ENCODE measurements at places on chromosomes 6 and 20.

- DNase-seq = no peak
These were observed 171.1 kb downstream of the ADAT2 start for GRCh38 chr6:143279385-143279784.

DNA sequence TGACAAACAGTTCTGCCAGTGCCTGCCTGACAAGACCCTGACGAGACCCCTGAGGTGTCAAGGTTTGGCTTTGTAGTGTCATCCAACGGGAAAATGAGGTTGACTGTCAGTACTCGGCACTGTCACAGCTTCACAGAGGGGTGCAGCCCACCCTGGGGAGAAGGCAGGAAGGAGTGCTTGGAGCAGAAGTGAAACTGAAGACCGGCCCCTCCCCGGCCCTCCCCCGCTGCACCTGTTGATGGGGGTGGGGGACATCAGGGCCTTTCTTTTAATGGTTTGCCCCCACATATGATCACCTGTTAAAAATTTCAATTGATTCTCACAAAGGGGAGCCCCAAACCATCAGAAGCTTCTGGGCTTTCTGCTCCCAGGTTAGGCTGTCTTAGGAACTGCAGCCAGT lies 6.8 kb downstream of the PMEPA1 start:
- DNase-seq = no peak

DNA sequence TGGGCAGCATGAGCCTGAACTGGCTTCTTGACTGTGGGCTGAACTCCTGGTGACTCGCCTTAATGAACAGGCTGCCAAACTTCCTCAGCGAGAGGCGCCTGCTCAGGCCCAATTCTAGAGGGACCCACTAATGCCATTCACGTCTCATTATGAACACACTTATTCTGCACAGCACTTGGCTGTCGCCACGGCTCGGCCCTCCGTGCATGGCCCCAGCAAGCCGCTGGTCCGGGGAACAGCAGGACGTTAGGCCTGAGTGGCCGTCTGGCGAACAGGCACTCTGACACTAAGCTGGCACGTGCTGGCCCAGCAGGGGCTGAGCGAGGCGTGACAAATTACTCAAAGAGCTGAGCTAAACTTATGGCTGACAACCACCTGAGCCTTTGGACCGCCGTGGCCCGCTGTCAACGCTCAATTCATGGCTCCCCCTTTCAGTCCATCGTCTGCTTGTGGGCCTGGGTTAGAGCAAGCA lies 45.9 kb downstream of the INSM1 start:
- no peak for DNase-seq

DNA sequence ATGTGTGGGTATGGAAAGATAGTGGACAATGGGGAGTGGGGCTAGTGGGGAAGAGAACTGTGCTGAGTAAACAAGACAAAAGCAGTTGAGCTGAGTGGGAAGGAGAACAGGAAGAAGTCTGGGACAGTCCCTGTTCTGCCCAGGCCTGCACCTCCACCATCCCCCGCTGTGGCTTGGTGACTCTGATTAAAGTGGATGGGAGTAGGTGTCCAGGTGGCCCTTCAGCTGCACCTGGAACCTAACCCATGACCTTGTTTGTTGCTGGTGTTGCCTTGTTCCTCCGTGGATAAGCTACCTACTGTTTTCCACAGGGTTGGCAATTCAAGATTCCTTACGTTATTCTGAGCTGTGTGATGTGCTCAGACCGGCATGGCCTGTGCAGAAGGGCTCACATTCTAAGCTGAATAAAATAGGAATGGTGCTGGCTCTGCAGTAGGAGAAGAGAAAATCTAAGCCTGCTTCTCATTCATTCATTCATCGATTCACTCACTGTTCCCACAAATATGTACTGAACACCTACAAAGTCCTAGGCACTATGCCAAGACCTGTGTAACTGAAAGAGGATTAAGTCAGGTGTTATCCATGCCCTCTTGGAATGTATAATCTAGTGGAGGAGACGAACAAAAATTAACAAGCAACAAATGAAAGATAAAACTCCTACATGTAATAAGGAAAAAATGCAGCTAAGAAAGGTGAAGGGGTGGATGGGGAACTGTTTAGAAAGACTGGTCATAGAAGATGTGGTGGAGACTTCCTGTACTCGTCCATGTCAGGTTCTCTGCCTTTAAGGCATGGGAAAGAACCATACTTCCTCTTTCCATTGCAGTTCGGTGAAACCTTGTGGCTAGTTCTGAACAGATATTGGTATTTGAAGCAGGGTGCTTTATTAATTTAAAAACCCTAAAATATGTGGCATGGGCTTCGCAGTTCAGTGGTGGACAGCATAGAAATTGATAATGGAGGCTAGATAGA lies 10.1 kb upstream of the CALHM6 start:
- DNase-seq = no peak

DNA sequence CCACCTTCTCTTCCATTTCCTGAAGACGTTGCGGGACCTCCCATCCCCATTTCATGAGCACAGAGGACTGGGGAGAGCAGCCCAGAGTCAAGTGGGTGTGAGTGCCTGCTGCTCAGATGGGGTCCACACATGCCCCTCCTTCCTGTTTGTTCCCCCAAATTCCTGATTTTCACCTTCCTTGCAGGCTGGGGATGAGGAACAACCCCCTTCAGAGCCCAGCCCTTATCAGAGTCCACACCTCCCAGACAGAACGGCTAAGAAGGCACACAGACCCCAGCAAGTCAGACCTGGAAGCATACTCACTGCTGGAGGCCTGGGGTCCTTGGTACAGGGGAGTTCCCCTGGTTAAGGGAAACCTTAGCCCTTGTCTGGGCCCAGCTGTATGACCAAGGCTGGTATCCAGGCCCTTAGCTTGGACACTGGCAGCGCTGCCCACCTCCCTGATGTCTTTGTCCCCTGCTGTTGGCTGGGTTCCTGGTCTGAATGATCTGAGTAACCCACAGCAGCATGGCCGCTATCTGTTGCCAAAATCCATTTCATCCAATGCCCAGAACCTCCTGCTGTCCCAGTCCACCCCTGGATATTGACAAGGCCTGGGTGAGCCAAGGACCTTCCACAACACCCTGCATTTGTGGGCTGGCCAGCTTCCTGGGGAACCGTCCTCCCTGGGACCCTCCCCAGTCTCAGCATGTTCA lies 230.9 kb downstream of the SYNDIG1 start:
- no peak for DNase-seq

GRCh38 chr6:17472653-17473183 lies 79.3 kb downstream of the CAP2 start:
- no peak for DNase-seq

DNA sequence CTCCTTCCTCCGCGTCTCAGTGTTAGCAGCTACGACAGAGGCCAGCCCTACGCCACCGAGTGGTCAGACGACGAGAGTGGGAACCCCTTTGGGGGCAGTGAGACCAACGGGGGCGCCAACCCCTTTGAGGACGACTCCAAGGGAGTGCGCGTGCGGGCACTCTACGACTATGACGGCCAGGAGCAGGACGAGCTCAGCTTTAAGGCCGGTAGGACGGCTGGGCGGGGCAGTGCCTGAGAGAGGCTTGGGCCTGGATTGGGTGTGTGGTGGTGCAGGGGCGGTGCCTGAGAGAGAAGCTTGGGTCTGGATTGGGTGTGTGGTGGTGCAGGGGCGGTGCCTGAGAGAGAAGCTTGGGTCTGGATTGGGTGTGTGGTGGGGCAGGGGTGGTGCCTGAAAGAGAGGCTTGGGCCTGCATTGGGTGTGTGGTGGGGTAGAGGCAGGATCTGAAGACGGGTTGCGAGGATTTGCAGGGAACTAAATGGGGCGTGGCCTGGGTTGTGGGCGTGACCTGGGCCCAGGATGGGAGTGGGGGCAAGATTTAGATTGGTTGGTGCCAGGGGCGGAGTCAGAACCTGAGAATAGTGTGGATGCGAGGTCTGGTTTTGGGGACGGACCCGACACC lies 24.4 kb downstream of the SPDEF start:
- no peak for DNase-seq

DNA sequence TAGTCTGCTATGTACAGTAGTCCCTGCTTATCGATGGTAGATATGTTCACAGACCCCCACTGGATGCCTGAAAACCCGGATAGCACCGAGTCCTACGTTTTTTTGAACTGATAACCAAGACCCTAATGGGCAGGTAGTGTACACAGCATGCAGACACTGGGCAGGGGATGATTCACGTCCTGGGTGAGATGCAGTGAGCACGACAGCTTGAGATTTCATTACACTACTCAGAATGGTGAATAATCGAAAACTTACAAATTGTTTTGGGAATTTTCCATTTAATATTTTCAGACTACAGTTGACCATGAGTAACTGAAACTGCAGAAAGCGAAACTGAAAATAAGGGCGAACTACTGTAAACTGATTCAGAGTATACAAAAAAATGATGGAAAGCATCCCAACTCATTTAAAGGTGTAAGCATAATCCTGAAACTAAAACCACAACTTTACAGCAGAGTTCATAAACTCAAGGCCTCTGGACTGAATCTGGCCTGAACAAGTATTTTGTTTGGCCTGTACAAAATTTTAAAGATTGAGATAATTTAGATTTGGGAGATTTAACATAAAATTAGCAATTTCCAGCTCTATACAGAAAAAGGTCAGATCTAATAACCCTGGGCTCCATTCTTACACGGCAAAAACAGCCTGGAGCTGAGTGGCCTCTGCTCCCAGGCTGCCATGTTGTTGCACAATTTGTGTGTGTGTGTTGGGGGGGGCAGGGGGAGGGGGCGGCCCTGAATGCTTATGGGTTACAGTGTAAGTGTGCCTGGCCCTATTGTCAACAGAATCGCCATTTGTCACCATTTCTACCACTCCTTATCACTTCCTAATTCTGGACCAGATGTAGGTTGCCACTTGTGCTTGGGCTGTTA lies 34.9 kb downstream of the RNF24 start:
- DNase-seq = peak; percentile 18

DNA sequence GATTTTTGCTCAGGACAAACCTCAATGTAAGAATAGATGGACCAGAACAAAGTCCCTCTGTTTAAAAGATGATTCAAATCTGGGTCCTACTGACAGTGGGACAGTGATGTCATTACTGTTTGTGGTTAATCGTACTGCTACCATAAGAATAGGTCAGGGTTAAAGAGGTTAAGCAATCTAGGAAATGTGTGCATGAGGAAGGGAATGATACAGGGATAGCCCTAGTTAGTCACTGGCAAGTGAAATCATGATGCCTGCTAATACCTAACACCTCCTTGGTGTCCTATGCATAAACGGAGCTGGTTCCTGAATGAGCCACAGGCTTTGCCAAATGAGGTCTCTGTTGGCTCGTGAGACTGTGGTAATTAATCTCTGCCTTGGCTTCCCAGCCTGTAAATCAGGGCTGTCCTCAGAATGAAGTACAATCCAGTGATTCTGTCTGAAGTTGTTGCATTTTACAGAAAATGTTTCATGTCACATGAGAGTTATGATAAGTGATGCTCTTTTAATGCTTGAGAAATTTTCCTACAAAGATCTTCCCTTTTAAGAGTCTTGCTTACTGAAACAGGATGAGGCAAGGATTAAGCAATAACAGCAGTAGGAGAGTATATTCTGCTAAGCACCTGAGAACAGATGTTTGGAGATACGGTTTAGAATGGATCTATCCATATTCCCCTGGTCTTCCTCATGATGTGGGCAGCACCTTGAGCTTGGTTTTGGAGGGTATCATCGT lies 3.8 kb downstream of the MEP1A start:
- peak; percentile 9 for DNase-seq

DNA sequence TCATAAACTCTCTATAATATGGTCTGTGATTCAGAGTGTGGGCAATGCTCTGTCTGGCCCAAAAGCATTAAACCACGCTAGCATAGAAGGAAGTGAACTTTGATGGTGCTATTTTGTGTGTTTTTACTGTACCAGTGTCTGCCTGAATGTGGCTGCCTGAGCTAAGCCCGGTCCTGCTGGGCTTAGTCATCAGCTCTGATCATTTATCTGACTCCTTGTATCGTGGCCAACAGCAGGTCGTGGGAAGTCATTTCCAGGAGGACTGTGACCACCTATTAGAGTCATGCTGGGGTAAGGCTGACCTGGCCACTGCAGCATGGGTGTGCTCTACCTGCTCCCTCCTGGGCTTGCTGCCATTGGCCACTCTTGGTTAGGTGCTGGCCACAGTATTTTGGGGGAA lies 239.1 kb upstream of the CEP162 start:
- DNase-seq = peak; percentile 43

- no peak for DNase-seq
These were observed 92.4 kb downstream of the SCML4 start for GRCh38 chr6:107731422-107732319.

GRCh38 chr6:144266091-144266649 lies 19.0 kb upstream of the UTRN start:
- peak; percentile 84 for DNase-seq

DNA sequence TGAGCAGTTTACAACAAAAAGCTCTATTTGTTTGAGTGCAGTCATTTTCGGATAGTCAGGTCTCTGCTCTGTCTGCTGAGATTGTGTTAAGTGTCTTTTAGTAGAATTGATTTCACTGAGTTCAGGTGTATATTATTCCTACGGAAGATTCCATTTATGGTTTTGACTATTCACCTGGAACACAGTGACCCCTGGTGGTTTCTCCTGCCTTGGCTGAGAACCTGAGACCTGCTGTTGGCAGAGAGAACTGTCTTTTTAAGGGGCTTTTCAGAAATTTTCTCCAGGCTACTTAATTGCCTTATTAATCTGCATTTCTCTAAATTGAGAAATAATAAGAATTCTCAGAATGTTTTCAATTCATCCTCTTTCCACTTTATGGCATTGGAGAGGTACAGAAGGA lies 508.0 kb downstream of the TBC1D32 start:
- peak; percentile 13 for DNase-seq

- no peak for DNase-seq
These were observed 56.2 kb downstream of the BMP7 start for GRCh38 chr20:57210054-57210910.

DNA sequence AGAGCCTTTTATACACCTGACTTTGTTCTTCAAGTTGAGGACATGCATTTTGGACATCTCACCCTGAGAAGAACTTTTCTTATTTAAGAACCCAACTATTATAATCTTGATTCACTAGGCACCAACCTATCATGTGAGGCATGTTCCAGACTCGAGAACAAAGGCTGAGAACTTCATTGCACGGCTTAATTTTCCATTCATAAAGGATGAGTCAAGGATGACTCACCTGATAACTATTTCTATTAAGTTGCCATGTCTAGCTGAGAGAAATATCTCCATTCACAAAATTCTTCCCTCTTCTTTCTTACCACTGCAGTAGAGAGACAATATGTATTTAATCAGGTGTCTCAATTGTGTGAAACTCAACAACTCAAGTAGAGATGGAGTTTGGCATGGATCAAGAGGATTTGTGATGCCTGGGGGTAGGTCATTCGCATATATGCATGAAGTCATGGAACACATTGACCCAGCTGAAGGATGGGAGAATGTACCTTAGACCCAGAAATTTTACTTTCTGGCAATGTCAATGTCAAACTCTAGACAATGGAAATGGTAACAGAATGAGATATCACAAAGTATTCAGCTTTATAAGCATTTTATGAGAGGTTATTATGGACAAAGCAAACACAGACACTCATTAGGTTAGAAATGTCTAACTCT lies 208.7 kb upstream of the PRND start:
- peak; percentile 88 for DNase-seq
